ENCODE measurements at places on chromosomes 11 and 22. TPM values are rescaled to one million over a fixed set of nuclear protein-coding genes. Genes with fewer than 3 reads are reported as not detected.

The SUSD2 gene
- total RNA-seq, result 2.3 TPM

The SERHL2 gene
- total RNA-seq, result 0.85 TPM

The C11orf42 gene
- not detected for total RNA-seq

The P2RY2 gene
- not detected for total RNA-seq

The STK33 gene
- total RNA-seq, result 1.3 TPM

The POTEH gene
- total RNA-seq, result not detected

The ENDOD1 gene
- total RNA-seq, result 7.4 TPM

All from T-cell (primary cell).